Activated CD4-positive, alpha-beta memory T cell treated with anti-CD3 and anti-CD28 coated beads, Interleukin-2, amount 10 ng/mL, durations not matched to agents 7 days and 5 days (primary cell): ENCODE measurements at places on chromosomes 12 and 14. TPM values are rescaled to one million over a fixed set of nuclear protein-coding genes. Genes with fewer than 3 reads are reported as not detected.

FAM186B gene
- total RNA-seq, result not detected

DNA sequence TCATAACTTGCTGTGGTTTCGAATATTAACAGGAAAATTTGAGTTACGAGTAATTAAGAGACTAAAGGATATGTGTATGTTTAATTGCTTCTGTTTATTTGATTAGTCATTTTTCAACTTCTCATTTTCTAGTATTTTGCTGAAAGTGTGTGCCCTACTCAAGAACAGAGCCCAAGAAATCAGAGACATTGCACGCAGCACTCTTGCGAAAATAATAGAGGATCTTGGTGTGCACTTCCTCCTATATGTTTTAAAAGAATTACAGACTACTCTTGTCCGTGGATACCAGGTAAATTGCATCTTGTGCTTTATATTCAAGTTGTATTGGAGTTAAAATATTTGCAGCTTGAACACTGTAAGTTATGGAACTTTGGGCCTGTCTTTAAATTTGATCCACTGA lies 50.8 kb downstream of the ARL1 start:
- no peaks in the 10 kb centered on the region for H3K4me1 ChIP-seq
- peaks cover 20% of the 10 kb centered on the region for H3K36me3 ChIP-seq
- no peaks in the 10 kb centered on the region for H3K27me3 ChIP-seq
- no peak for DNase-seq
- no peak overlapping the region for H3K27ac ChIP-seq

DNA sequence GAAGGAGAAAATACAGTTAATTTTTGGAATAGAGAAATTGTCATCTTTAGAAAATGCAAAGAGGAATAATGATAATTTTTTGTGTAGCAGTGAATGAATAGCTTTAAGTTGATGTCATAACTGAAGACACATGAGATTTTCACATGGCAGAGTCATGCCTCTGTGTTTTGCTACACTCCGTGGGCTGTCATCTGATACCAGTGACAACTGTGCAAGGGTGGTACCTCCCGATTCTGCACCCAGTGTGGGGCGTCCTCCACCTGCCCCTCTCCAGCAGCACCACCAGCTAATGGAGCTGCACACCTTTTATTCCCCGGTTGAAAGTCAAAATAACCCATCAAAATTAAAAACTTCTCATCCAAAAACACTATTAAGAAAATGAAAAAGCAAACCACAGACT lies 47.2 kb downstream of the ANKRD9 start:
- H3K4me3 ChIP-seq, result no peak overlapping the region
- peaks cover 15% of the 10 kb centered on the region for H3K36me3 ChIP-seq

PFKM gene
- total RNA-seq, result 16.8 TPM

DNA sequence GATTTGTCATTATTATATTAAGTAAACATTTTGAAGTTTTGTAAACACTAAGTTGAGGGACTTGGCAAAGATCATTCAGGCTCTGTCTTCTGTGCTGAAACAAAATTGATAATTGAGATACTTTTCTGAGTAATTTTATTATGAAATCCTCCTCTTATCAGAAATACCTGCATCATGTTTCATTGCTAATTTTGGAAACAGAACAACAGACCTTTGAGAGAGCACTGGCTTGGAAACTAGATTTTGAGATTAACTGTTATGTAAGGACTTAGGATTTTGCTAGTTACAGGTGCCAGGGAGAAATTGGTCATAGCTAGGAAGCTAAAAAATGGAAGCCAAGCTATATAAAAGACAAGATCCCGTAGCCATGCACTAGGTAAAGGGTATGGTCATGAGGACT lies 201.7 kb upstream of the DCN start:
- no peak for DNase-seq
- no peak overlapping the region for H3K4me3 ChIP-seq
- no peak overlapping the region for H3K27ac ChIP-seq
- H3K27me3 ChIP-seq, result peaks cover 2% of the 10 kb centered on the region
- peaks cover 10% of the 10 kb centered on the region for H3K4me1 ChIP-seq
- H3K36me3 ChIP-seq, result no peaks in the 10 kb centered on the region
